Foreskin keratinocyte (primary cell): ENCODE measurements at places on chromosomes 6 and 20. TPM values are rescaled to one million over a fixed set of nuclear protein-coding genes. Genes with fewer than 3 reads are reported as not detected.

Gene GRIK2
- not detected in 2 replicates for total RNA-seq

Gene GPSM3
- total RNA-seq = 12.3 and 13.2 TPM in 2 replicates

Gene HEY2
- not detected in 2 replicates for total RNA-seq

Gene ELMO2
- 28.6 and 30.5 TPM in 2 replicates for total RNA-seq

Gene KIF25
- not detected in 2 replicates for total RNA-seq

Gene HLA-DRB5
- total RNA-seq = not detected in 2 replicates

Gene OPN5
- total RNA-seq = not detected in 2 replicates

Gene LIN28B
- total RNA-seq = not detected in 2 replicates

Gene OR2H2
- total RNA-seq = not detected in 2 replicates

Gene VSTM2L
- total RNA-seq = 0.14 and 0.25 TPM in 2 replicates

Gene C2
- total RNA-seq = not detected in 2 replicates

Gene SEMG1
- total RNA-seq = not detected in 2 replicates

Gene PTCRA
- not detected in 2 replicates for total RNA-seq

Gene ZDHHC14
- 6.2 and 6.4 TPM in 2 replicates for total RNA-seq

Gene GPLD1
- 0.03 and 0.07 TPM in 2 replicates for total RNA-seq

Gene CITED2
- total RNA-seq = 9.8 and 13.8 TPM in 2 replicates

Gene SIRPB2
- 0.28 and 0.48 TPM in 2 replicates for total RNA-seq

Gene COL12A1
- 108 and 119 TPM in 2 replicates for total RNA-seq

Gene OOEP
- 0.14 and 0.49 TPM in 2 replicates for total RNA-seq

Gene PDSS2
- total RNA-seq = 12.0 and 13.1 TPM in 2 replicates

Gene DBNDD2
- total RNA-seq = 42.7 and 47.4 TPM in 2 replicates

Gene DSP
- 352 and 371 TPM in 2 replicates for total RNA-seq

Gene SLC22A7
- not detected in 2 replicates for total RNA-seq

Gene OXT
- not detected in 2 replicates for total RNA-seq

Gene BEND6
- 1.8 TPM in 2 replicates for total RNA-seq

Gene NKX2-4
- not detected in 2 replicates for total RNA-seq

Gene WTAP
- total RNA-seq = 88.3 and 100 TPM in 2 replicates

Gene CYP39A1
- total RNA-seq = 1.3 and 2.1 TPM in 2 replicates

Gene CAGE1
- total RNA-seq = 0.07 and 0.20 TPM in 2 replicates

Gene TCP11
- 0.07 TPM in 1 of 2 replicates, not detected in the other for total RNA-seq

Gene SUMO4
- total RNA-seq = 0.44 and 0.56 TPM in 2 replicates

Gene BPIFB1
- not detected in 2 replicates for total RNA-seq

Gene NHLRC1
- 1.7 and 2.1 TPM in 2 replicates for total RNA-seq

Gene PBOV1
- total RNA-seq = not detected in 2 replicates

Gene CDSN
- total RNA-seq = 0.88 and 1.3 TPM in 2 replicates

Gene TFAP2C
- total RNA-seq = 16.3 and 16.4 TPM in 2 replicates

Gene HLA-F
- 35.3 and 55.5 TPM in 2 replicates for total RNA-seq

Gene DCDC2
- 0.34 and 0.63 TPM in 2 replicates for total RNA-seq

Gene CEP57L1
- total RNA-seq = 23.5 and 23.7 TPM in 2 replicates

Gene SLC12A5
- 1.7 and 3.2 TPM in 2 replicates for total RNA-seq

Gene STMND1
- not detected in 2 replicates for total RNA-seq

Gene XKR7
- not detected in 2 replicates for total RNA-seq

Gene MYMX
- total RNA-seq = not detected in 2 replicates
